ENCODE measurements at places on chromosomes 3 and 15.

DNA sequence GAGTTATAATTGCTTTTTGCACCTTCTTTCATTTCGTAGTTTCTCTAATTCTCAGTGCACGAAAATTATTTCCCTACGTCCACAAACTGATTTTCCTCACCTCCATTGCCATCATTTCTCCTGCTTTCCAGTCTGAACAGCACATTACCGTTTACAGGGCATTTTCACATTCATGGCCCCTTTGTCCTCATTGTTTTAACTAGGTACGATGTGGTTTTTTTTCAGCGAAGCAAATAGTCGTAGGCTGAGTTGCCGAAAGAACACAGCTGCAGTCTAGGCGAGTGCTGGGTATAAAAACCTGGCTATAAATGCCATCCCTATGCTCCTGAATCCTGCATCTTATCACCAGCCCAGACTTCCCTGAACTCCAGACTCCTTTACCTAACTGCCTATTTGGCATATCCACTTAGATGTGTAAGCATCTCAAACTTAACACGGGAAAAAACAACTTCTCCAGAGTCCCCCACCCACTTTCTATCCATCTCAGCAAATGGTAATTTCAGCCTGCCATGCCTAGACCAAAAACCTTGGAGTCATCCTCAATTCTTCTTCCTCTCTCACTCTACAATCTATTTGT, 691 bp upstream of the FSIP1 start:
- no peak for DNase-seq

DNA sequence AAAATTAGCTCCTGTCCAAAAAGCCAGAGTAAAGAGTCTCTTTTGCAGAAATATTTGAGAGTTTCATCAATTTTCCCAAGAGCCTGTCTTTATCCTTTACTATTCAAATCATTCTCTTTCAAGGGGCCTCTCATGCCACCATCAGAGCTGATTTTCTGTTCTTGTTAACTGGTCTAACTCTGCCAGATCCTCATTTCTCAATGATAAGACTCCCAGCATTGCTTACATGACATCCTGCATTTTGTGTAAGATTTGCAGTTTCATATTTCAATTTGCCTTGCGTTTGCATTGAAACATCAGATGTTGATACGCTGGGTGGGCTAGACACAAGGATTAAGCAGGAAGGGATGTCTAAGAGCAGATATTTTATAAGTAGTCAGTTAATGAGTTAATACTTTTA, 228.7 kb downstream of the TBL1XR1 start:
- DNase-seq: no peak

- DNase-seq: no peak
These were observed 148.8 kb downstream of the ALDH1A2 start for GRCh38 chr15:57916695-57917094.

DNA sequence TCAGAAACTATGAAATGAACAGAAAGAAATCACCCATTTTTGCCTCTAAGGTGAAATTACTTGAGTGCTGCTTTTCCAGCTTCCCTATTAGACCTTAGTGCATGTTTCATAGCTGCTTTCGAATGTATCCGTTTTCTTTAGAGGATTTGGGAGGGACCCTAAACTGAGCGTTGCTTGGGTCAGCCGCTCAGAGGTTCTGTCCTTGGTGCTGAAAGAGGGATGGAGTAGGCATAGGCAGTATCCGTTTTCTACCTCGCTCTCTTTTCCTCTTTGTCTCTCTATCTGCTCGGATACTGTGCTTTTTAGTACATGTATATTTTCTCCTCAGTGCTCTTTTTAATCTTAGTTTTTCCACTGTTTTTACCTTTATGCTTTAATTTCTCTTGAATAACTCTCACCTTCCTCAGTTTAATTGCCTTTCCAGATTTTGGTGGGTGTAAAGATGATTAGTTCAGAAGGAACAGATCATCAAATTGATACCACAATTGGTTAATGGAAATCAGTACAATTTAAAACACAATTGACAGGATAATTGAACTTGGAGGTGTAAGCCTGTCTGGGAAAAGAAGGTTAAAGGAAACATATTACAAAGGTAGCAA, at the start of gene DRD3:
Gene DRD3, minus strand, starts transcription at position 283 of the 599 bp plus-strand sequence. CDS start 7,060 bp downstream, outside the sequence.
- DNase-seq: no peak

- no peak for DNase-seq
These were observed 20.3 kb downstream of the IL12A start for GRCh38 chr3:160008961-160009360.

- no peak for DNase-seq
These were observed 20.5 kb upstream of the FGD5 start for GRCh38 chr3:14798231-14798630.

- DNase-seq: no peak
These were observed 45.2 kb downstream of the FBXL2 start for GRCh38 chr3:33322412-33322811.

- no peak for DNase-seq
These were observed 27.3 kb upstream of the NMB start for GRCh38 chr15:84685304-84685703.

GRCh38 chr15:47541562-47541961, 175.7 kb upstream of the SEMA6D start:
- no peak for DNase-seq

- DNase-seq: peak; percentile 18
These were observed 61.0 kb downstream of the IQSEC1 start for GRCh38 chr3:13012221-13012691.

- DNase-seq: no peak
These were observed 13.9 kb downstream of the NLGN1 start for GRCh38 chr3:173411375-173411973.

DNA sequence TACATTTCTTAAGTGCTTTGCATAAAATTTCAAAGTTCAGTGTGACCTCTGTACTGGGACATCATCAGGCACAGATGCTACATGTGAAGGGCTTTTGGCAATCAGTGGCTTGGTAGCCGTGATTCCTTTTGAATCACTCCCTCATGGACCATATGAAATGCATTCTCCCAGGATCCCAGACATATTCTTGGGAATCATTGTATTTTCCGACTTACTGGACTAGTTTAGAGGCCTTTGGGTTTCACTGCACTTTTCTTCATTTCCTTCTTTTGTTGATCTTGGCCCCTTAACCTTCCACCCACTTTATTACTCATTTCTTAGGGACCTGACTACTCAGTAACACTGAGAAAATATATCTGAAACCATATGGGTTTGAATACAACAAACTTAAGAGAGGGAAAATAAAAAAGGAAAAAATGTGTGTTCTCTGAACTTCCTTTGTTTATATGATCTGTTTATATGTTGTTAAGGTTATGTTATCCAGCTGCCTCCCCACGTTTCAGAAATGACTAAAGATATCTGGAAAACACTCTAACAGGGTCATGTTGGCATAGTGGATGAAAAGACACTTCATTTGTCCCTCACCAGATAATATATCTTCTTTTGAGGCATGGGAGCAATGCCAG, 35.1 kb downstream of the HMG20A start:
- no peak for DNase-seq

DNA sequence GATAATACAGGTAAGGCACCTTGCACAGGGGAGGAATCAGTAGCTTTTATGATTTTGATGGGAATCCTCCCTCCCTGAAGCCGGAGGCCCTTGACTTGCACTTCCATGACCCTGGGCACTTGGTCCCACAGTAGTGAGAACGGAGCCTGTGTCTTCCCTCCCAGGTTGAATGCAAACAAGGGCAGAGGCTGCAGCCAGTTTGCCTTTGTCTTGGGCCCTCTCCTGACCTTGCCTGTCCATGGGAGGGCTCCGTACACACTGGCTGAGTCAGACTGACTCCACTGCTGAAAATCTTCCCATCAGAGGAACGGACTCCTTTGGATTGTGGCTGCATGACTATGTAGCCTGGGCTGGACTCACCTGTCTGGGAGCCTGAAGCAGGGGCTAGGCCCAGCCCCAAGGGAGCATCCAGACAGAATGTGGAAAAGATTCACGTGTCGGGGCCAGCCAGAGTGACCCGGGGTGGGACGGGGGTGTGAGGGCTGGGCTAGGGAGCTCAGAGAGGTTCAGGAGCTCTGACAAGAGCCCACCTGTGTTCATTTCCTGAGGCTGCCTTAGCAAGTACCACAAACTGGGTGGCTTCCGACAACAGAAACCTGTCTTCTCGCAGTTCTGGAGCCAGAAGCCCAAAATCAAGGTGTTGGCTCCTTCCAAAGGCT, 9.5 kb downstream of the TBC1D21 start:
- DNase-seq: no peak

DNA sequence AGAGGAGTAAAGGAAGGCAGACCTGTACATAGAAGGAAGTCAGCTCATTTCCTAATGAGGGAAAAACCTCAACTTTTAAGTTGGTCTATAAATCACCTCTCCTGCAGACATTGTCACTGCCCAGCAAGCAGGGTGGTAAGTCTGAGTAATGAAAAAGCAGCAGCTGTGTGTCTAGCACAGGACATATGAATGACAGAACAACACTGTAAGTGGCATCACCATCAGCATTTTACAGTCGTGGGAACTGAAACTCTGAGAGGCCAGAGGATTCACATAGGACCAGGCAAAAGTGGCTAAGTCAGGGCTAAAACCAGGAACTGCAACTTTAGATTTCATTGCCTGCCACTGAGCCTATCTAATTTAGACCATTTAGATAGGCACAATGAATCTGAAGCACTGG, 235.6 kb downstream of the CLSTN2 start:
- no peak for DNase-seq

DNA sequence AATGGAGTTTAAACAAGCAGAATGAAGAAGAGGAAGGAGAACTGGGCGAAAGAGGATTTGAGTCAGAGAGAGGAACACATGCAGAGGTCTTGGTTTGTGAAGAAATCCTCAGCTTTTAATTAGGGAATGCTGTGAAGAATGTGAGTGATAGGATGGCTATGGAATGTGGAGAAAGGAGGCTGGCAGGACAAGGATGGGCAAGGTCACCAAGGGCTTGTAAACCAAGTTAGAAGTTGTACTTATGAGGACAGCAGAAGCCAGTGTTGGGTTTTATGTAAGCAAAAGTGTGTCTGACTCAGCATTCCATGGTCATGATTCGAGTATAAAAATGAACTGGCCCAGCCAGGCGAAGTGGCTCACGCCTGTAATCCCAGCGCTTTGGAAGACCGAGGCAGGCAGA, 60.0 kb upstream of the IL12A start:
- no peak for DNase-seq

- DNase-seq: no peak
These were observed 408.9 kb upstream of the CBLB start for GRCh38 chr3:106277731-106278130.

DNA sequence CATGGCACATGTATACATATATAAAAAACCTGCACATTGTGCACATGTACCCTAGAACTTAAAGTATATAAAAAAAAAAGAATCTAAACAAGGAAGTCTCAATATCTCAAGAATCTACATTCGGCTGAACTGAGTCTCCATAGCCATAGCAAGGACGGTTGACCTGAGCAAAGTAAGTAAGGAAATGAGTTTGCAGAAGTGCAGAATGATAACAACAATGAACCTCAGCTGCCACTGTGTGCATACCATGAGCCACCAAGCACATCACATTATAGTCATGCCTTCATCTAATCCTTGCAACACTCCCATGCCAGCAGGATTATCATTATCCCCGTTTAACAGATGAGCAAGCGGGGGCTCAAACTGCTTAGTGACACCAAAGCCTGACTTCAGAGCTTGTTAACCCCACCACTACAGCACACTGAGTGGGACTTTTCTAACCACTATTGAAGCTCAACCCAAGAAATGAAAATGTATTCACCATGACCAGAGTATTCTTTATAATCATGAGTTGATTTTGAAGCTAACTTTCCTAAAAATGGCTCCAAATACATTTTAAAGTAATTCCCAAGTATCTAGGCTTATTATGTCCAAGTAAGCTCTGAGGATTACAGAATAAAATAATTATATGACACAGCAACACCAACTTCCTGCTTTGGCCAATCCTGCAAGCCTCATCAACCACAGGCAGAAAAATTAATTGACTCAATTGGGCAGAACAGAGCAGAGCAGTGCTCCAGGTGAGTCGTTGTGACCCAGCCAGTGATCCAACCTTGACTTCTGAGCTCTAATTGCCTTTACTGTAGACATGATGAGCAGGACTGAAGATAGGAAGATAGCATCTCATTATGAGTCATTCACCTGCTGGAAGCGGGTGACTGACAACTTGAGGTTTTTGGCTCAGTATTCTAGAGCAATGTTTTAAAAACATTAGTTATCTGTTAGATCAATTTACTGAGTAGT, 47.3 kb upstream of the IL12A start:
- no peak for DNase-seq

DNA sequence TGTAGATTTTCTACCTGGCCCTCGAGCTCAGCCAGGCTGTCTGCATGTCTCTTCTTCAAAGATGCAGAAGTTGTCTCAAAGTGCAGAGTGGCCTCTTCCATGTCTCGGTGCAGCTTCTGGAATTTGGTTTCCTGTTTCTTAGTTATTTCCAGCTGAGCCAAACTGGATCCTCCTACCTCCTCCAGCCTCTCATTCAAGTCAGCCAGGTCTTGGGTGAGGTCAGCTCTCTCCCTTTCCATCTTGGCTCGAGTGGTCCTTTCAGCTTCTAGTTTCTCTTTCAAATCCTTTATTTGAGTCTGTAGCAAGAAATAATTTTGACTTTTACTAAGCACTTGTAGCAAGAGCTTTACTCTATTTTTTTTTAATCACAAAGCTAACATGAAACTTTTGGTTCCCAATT, 81.8 kb downstream of the MYH15 start:
- no peak for DNase-seq

DNA sequence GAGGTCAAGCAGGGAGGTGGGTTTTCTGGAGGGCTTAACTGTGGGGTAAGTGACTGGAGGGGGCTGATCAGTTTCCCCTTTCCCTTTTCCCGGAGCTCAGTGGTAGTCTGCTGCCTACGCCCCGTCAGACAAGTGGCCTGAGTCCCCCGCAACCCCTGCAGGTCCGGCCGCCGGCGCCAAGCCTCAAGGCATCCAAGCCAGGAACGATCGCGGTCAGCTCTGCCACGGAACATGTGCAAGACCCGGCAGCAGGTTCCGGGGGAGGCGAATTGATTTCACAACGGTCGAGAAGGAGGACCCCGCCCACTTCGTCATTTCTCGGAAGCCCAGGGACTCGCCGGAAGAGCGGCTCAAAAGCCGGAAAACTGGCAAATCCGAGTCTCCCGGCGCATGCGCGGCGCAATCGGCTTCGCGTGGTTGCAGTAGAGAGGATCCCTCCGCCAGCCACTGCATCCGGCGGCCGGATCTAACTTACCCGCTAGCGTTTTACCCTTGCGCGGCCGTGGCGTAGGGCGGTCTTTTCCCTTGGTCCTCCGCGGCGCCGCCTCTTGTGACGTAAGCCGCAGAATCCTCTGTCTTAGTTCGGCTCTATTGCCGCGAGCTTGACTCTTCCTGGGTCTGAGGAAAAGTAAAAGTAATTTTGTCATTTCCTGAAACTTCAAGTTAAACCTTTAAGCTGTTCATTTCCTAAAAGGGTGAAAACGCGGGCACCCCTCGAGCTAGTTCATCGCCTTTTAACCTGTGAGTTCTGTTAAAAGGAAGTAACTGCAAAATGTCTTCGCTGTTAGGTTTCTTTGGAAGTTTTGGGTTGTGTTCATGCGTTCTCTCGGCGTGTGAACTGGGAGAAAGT, 14.9 kb upstream of the CCNL1 start:
- DNase-seq: peak; percentile 100
